ENCODE measurements at places on chromosomes 5 and 9. TPM values are rescaled to one million over a fixed set of nuclear protein-coding genes. Genes with fewer than 3 reads are reported as not detected.

ZNF883 gene
- 1.1 TPM for total RNA-seq

SOHLH1 gene
- not detected for total RNA-seq

GRCh38 chr5:113147101-113147508 is 170.5 kb downstream of the DCP2 start:
- no peak for DNase-seq

DNA sequence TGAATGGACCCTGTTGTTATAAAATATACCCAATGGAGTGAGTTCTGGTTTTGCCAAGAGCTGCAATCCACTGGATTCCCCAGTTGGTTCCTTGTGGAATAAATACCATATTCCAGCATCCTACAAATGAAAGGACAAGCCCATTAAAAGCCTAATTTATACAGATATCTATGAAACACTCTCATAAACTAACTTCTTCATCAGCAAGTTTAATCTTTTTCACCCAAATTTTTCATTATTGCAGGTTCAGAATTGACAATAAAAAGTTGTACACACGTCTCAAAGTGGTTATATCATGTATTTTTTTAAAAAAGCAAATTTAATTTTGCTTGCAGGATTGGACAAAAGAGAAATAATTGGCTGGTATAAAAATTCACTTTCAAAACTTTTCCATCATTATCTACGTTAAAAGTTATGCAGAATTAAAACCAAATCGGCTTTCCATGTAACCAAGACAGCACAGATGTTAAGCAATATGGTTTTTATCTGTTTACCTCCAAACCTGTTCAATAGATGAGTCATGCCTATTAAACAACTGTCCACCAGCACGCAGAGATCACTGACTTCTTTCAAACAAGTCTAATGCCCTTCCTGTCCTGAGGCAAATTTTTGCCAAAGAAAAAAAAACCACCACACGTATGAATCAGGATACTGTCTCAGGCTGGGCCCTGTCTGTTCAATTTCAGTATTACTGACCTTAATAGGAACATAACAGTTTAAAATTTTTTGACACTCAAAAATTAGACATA is 42.5 kb downstream of the CEMIP2 start:
- no peak for DNase-seq

POU5F2 gene
- 4.6 TPM for total RNA-seq

DNA sequence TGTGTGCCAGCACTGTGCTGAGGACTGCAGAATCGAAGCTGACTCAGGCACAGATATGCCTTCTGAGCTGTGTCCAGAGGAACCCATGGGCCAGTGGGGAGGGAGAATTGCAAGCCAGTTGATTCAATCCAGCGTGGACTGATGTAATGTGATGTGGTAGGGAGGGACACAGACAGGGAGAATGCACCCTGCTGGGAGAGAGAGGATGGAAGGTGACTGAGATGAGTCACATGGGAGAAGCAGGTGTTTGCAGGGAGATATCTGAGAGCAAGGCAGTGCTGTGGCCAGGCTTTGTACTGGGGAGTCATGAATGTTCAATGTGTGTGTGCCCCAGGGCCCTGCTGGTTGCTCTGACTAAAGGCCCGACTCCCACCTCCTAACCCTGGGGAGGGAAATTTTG is 75.7 kb downstream of the IRX1 start:
- no peak for DNase-seq

DNA sequence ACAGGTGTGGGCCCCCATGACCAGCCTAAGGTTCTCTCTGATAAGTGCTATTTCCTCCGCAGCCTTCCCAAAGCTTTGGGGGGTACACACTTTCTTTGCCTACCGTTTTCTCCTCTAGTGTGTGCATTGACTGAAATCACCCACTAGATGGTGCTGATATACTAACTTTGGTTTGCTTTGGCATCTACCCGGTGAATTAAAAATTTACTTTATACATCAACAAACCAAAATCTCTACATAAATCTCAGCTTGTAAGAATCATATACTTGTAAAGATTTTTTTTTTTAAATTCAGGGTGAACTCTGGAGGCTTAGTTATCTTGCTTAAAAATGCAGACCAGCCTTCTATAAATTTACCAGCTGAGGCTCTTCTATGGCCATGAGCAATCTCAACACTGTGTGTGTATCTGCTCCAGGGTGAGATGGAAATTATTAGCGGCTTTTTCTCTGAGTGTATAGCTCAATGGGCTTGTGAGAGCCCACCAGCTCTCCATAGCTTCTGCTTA is 475.7 kb upstream of the TNC start:
- no peak for DNase-seq

- no peak for DNase-seq
These were observed 132.0 kb upstream of the NFIB start for GRCh38 chr9:14445946-14446345.

- DNase-seq, result no peak
These were observed 156.0 kb upstream of the MAST4 start for GRCh38 chr5:66440202-66440680.

GRCh38 chr9:131253891-131254491 is 22.3 kb downstream of the FAM78A start:
- DNase-seq, result peak; percentile 83

DNA sequence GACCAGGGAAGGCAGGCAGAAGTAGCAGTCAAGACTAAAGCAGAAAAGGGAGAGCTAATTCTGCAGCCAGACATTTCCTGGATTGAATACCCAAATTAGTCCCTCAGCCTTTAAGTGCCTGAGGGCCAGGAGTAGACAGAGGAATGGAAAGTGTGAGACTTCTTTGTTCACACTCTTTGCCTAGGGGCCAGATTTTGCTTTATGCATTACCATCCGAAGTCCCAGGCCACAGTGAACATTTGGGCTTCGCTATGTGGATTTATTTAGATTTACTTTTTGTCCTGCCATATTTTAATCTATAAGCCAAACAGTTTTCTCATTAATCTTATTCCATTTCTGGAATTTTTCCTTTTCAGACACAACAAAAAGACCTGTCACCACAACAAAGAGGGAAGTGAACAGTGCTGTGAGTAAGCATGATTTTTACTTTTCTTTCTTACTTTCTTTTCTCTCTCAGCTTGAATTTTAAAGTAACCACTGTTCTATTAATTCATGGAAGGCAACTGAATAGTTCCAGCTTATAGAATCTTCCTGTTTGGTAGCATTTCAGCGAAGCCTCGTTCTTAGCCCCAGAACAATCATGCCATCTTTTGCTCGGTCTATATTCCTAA is 52.6 kb downstream of the PDCD1LG2 start:
- DNase-seq, result no peak

GRCh38 chr5:119361594-119362125 is 5.8 kb downstream of the TNFAIP8 start:
- DNase-seq, result no peak

GRCh38 chr9:75845806-75846205 is 44.7 kb upstream of the PCSK5 start:
- DNase-seq, result no peak

Data from spleen (tissue), 13 donors.